NCI-H510A treated with DMSO at 0.1 percent for 48 hours (cell line): ENCODE measurements at places on chromosomes 6 and 20.

DNA sequence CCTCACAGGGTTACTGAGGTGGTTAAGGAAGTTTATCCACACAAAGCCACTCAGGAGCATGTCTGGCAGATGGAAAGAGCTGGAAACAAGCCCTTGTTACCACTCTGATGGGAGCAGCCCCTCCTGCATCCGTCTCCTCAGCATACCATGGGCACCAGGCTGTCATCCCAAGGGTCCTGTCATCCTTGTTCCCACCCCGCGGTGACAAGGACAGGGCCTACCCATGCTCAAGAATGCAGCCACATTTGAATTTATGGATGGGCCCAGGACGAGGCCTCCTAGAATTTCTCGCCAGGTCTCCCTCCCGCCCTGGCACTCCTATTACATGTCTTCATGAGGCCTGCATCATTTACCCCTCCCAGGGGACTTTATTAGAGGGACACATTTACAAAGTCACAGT is 60.0 kb downstream of the NPEPL1 start:
- no peak for DNase-seq

- DNase-seq: no peak
These were observed 31.2 kb downstream of the SLC9A8 start for GRCh38 chr20:49843770-49844380.

DNA sequence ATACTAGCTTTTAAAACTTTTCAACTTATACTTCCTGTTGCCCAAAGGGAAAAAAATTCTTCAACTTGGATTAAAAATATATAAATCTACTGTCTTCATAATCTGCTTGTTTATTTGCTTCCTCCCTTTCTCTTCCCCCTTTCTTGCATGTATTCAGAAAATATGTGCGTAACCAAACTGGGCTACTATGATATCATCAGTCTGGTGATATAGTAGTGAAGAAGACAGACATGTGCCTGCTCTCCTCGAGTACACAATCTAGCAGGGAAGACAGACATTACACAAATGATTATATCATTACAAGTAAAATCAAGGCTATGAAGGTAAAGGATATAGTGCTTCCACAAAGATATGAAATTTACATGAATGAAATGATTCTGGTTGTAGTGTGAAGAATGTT is 31.0 kb downstream of the IBTK start:
- DNase-seq: no peak

DNA sequence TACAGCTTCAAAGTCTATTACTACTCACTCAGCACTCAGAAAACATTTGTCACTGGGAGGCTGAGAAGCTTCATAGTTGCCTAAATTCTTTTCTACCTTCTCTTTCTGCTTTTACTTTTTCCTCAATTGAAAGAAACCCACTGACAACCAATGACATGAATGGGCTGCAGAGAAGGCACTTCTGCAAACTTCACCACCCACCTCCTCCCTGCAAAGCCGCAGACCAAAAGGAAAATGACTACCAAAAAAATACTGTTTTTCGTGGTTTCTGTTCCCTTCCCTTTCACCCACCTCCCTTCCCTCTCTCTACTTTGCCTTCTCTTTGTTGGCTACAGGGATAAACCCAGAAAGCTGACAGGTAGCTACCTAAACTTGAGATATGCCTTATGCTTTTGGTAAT is 3.2 kb downstream of the GNAS-AS1 start:
- DNase-seq: no peak

DNA sequence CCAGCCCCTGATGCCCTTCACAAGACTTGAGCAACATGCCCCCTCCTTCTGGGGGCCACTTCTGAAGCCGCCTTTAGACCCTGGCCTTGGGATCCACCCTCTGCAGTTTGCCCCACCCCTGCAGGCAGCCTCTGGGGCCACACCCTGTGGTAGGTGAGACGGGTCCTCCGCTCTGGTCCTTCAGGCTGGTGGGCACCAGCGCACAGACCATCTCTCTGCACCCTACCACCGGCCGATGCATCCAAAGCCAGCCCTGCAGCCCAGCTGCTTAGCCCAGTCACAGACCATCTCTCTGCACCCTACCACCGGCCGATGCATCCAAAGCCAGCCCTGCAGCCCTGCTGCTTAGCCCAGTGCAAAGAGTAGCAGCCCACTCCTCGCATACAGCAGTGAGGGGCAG is 159.3 kb upstream of the ECI2 start:
- no peak for DNase-seq

DNA sequence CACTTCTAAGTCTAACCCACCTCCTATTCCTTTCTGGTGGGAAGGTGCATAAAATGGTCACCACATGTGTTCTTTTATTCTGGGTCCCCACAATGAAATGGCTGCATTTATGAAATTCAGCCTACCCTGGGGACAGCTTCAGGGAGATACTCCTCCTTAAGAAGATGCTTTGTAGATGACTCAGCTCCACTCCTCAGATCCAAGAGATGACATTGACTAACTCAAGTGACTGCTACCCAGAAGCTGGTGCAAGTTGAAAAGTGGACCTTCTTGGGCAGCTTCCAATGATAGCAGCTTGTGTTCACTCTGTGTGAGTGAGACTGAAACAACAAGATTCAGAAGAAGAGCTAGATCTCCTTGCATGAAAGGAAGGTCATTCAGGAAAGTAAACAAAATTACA is 113.4 kb downstream of the SCP2D1 start:
- no peak for DNase-seq

DNA sequence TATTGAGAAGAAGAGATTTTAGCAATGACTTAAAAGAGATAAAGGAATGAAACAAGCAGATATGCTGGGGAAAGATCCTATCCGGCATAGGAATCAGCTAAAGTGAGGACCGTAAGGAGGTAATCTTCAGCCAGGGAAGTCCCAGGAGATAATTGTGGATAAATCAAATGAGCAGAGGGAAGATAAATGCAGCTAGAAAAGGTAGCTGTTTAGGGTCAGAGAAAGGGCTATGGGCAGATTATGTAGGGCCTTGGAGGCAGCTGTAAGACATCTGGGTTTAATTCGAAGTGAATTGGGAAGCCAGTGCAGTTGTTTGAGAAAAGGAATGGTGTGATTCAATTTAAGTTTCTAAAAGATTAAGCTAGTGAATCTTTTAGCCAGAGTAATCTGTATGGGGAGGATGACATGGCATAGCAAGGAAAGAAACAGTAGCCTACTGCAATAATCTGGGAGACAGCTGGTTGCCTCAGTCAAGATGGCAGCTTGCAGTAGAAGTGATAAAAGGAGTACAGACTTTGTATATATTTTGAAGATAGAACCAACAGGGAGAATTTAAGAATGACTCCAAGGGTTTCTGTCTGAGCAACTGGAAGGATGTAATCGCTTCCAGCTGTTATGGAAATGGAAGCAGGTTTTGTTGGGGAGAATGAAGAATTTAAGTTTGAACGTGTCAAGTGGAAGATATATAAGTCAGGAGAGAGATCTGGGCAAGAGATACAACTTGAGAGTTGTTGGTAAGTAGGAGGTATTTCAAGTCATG is 552.3 kb upstream of the FLRT3 start:
- no peak for DNase-seq

- no peak for DNase-seq
These were observed 18.3 kb downstream of the GHRH start for GRCh38 chr20:37243076-37243936.

- DNase-seq: no peak
These were observed 69.2 kb downstream of the PTPRA start for GRCh38 chr20:2942439-2942838.

DNA sequence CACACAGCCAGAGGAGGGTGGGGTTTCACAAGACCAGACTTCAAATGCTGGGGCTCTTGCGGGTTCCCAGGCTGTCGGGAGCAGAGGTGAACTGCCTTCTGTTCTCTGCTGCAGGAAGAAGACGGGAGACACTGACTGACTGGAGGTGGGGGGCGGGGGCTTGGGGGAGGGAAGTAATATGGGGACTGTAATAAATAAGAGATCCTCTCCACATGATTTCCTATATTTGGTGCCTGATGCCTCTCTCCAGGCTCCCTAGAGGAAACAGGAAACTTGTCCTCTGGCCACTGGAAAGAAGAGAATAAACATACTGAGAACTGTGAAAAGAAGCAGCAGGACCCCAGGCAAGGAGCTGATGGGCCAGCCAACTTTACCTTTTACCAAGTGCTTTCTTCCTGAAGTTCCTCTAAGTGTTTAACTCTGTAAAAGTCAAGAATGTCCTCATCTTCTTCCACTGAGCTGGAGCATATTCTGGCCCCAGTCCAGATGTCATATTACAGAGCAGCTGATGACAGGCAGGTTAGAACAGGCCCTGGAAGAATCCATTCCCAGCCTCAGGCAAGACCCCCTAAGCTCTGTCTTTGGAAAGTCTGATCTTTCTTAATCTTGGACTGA is 33.2 kb upstream of the ADGRF5 start:
- peak; percentile 21 for DNase-seq

DNA sequence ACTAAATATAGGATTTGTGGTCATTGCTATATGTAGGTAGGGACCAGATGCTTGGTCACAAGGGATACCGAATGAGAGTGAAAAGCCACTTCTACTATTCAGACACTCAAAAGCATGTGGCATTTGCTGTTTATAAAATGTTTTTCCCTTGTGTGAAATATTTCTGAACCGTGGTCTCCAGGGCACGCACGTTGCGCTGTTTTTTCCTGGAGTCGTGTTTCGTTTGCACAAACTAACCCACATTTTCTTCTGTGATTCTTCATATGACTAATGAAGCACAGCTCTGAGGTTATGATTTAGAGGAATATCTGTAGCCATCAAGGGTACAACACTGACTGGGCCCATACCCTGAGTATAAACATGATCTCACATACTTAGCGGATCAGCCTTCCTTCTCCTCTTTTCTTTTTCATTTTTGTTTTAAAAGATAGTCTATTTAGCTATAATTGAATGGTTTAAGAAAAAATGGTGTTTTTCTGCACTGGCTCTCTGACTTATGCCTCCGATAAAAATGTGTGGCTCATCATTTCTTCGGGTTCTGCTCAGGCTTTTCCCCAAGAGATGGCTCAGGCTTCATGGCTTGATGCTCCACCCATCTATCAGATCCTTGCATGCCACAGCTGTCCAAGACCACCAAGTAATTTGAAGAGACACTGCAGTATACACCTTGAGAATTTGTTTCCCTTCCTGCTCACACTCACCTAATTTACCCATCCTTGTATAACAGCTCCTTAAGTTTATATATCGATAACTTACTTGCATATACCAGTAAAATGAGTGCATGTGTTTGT is 59.9 kb upstream of the HBS1L start:
- DNase-seq: no peak

DNA sequence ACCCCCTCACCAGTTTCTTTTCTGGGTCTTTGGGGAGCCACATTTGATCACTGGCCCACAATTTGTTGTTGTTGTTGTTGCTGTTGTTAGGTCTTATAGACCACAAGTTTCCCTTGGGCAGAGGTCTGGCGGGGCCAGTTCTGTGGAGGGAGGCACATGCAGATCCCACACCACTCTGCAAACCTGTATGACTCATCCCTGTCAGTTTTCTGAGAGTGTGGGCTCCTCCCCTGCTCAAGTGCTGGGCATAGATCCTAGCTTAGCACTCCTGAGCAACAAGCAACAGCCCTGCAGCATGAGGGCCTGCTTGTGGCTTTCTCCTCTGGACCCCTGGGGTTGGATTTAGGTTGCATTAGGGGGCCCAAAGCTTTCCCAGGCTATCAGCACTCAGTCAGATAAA is 411.1 kb upstream of the HTR1E start:
- DNase-seq: no peak

DNA sequence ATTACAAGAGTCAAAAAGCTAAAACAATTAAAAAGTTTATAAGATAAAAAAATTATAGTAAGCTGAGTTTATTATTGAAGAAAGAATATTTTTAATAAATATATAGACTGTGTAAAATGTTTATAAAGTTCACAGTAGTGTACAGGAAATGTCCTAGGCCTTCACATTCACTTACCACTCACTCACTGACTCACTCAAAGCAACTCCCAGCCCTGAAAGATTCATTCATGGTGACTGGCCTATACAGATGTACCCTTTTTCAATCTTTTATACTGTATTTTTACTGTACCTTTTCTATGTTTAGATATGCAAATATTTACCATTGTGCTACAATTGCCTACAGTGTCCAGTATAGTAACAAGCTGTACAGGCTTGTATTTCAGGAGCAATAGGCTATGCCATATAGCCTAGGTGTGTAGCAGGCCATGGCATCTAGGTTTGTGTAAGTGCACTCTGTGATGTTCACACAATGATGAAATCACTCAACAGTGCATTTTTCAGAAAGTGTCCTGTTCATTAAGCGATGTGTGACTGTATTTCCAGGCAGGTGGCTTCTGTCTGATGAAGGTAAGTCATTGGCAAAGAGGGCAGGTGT is 130.2 kb downstream of the BTBD3 start:
- peak; percentile 47 for DNase-seq

DNA sequence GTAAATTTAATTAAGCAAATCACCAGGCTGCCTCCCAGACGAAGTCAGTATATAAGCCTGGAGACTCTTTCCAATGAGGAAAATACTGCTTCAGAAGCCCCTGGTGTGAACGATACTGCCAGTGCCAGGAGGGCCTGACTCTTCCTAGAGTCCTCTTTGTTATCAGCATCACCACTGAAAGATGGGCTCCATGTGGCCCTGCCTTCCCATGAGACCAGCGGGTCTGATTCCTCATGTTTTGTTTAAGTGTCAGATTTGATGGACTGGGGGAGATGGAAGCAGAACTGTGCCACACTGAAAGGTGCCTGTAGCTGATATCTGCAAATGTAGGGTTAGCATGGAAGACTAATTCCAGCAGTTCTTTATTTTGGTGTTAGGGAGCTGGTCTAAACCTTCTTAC is 7.9 kb downstream of the NQO2 start:
- DNase-seq: no peak

GRCh38 chr20:38170826-38171674 is 6.0 kb upstream of the TGM2 start:
- no peak for DNase-seq

DNA sequence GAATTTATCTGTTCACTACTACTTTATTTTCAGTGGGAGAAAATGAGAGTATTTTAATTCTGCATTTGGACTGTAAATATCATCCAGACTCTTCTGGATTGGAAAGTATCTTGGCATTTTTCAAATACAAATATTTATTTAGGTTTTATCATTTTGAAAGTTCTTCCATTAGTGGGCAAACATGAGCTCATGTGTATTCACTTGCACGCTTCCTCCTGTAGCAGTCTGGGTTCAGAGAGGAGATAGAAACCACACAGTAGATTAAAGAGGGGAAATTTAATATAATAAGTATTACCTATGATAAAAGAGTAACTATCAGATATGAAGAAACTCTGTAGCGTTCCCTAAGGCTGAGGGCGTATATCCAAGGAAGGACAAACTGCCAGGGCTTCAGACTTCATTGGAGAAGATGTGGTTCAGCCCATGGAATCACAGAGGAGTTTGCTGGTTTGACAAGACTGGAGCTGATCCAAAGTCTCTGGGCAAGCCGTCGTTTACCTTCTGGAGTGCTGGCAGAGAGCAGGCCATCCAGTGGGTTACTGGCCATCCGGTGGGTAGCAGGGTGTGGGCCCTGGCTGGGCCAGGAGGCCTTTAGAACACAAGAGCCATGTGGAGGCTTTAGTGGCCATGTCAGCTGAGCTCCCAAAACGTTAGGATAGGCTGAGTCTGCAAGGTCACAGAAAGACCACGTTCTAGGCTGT is 44.3 kb downstream of the KCNS1 start:
- no peak for DNase-seq
